ENCODE measurements at places on chromosomes 5 and 9.

- no peak for DNase-seq
Observed at GRCh38 chr9:121989010-121989409, 104.1 kb downstream of the TTLL11 start.

GRCh38 chr5:143052967-143053682, 282.9 kb downstream of the ARHGAP26 start:
- DNase-seq, result no peak

GRCh38 chr5:115751176-115751575, 65.3 kb downstream of the CDO1 start:
- no peak for DNase-seq

GRCh38 chr9:25481372-25481771, 196.9 kb downstream of the TUSC1 start:
- no peak for DNase-seq

DNA sequence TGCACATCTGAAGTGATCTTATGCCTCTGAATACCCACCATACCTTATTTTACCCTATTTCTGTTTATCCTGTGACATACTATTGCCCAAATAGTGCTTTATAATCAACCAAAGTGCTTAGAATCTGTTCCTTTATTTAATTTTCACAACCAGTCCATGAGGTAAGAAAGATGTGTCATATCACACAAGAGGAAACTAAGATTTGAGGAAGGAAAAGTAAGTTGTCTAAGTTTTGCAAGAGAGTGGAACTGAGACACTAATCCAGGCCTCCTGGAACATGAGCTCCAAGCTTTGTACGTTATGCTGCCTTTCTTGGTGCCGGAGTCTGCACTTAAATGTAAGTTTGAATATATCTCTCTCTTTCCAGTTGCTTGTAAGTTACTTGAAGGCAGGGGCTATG, 17.2 kb downstream of the KDM3B start:
- no peak for DNase-seq

DNA sequence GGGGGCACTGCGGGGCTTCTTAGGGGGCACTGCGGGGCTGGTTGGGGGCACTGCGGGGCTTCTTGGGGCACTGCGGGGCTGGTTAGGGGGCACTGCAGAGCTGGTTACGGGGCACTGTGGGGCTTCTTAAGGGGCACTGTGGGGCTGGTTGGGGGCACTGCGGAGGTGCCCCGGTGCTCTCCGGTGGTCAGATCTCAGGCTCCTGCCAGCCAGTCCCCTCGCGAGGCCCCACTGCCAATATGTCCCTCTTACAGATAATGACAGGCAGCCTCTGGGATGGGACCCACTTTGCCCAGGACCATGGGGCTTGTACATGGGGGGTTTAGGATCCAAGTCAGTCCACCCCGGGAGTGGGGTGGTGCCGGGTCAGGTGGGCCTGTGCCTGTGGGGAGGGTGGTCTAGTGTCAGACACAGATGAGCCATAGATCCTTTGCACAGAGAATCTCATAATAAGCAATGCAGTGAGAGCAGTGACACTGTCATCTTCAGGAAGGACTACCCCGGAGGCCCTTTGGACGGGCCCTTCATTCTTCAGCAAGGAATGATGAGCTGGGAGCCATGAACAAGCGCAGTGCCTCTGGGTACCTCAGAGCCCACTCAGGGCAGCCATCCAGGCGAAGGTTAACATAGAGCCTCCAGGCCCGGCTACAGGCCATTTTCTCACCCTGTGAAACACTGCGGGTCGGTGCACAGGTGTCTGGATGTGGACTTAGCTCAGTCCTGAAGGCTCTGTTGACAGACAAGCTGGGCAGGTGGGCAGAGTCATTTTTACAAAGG, 38.2 kb downstream of the COL5A1 start:
- DNase-seq, result no peak

All from stimulated activated CD8-positive, alpha-beta memory T cell treated with anti-CD3 and anti-CD28 coated beads, Interleukin-7, amount 100 ng/mL, for 1 hour (primary cell).